ENCODE measurements at places on chromosomes 3 and 15. TPM values are rescaled to one million over a fixed set of nuclear protein-coding genes. Genes with fewer than 3 reads are reported as not detected.

The SLC12A1 gene
- under 0.01 TPM for total RNA-seq

The PLIN1 gene
- total RNA-seq = under 0.01 TPM

The TEX9 gene
- total RNA-seq = 8.7 TPM

The RNF168 gene
- total RNA-seq = 23.0 TPM

The REC114 gene
- not detected for total RNA-seq

The EIF4E3 gene
- 0.58 TPM for total RNA-seq

The COL6A5 gene
- total RNA-seq = not detected

The CYFIP1 gene
- 79.8 TPM for total RNA-seq

The LRRC49 gene
- total RNA-seq = 12.4 TPM

The FSIP1 gene
- 1.3 TPM for total RNA-seq

The TMEM40 gene
- not detected for total RNA-seq

The SOX2 gene
- total RNA-seq = not detected

The MIX23 gene
- 53.5 TPM for total RNA-seq

The LSAMP gene
- total RNA-seq = 0.28 TPM

The MLF1 gene
- total RNA-seq = 12.7 TPM

The GABRB3 gene
- 0.28 TPM for total RNA-seq

The CLDN1 gene
- 2.0 TPM for total RNA-seq

The SLC28A1 gene
- total RNA-seq = under 0.01 TPM

The RASGRF1 gene
- not detected for total RNA-seq

The STT3B gene
- total RNA-seq = 301 TPM

The JMJD7 gene
- 3.4 TPM for total RNA-seq

The PLCB2 gene
- total RNA-seq = under 0.01 TPM

The RNU5B-1 gene
- total RNA-seq = not detected

The MKRN3 gene
- total RNA-seq = under 0.01 TPM

The UCN2 gene
- 0.85 TPM for total RNA-seq

The CYP8B1 gene
- not detected for total RNA-seq

The HHLA2 gene
- under 0.01 TPM for total RNA-seq

The NRG4 gene
- total RNA-seq = 0.56 TPM

The SUCNR1 gene
- 6.7 TPM for total RNA-seq

The ATP13A4 gene
- total RNA-seq = 0.19 TPM

The GXYLT2 gene
- 13.6 TPM for total RNA-seq

The RGMA gene
- 0.19 TPM for total RNA-seq

The DNAJA4 gene
- total RNA-seq = 3.4 TPM

The LRRC34 gene
- total RNA-seq = 2.9 TPM

All from regular cardiac myocyte (primary cell).